ENCODE measurements at places on chromosomes 6 and 20.

DNA sequence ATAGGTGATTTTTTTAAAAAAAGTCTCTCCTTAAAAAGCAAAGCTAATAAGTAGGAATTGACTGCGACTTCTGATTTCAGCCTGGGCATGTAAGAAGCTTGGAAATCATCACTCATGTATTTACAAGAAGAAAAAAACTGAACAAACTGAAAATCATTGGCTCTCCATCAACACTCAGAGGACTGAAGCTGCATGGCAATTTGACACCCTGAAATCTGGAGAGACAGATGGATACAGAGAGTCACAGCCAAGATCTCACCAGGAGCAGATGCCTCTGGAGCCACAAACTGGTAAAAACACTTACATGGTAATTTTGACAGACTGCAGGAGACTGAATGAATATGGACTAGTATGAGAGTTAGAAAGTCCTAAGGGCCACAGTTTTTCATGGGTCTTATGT, 191.2 kb upstream of the TCF21 start:
- no peak for DNase-seq

DNA sequence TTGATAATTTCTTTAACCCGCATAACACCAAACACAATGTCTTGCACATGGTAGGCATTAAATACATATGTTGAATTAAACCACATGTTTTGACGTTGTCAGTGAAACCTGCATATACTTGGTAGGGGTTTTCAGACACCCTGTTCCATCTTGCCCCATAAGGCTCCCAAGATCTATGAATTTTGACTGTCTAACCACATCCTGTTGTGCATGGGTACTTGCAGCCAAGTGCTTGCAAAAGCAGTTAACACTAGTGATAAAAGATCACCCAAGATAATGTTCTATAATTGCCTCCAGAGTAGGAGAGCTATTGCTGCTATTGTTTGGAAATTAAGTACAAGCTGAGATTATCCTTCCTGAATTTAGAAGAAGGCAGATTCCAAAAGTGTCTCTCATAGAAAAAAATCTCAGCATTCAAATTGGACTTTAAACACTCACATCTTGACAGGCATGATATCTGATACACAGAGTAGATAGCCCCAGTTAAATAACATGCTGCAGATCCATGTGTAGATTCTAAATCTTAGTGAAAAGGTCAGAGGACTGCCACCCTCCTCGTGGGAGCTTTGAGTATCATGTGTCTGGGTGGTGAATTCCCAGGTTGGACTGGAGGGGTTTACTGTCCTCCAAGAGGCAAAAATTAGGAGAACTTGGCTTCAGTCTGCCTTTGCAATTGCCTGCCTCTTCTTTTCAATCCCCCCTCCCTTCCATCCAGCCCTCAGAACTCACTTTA, 25.8 kb upstream of the CCN6 start:
- no peak for DNase-seq

DNA sequence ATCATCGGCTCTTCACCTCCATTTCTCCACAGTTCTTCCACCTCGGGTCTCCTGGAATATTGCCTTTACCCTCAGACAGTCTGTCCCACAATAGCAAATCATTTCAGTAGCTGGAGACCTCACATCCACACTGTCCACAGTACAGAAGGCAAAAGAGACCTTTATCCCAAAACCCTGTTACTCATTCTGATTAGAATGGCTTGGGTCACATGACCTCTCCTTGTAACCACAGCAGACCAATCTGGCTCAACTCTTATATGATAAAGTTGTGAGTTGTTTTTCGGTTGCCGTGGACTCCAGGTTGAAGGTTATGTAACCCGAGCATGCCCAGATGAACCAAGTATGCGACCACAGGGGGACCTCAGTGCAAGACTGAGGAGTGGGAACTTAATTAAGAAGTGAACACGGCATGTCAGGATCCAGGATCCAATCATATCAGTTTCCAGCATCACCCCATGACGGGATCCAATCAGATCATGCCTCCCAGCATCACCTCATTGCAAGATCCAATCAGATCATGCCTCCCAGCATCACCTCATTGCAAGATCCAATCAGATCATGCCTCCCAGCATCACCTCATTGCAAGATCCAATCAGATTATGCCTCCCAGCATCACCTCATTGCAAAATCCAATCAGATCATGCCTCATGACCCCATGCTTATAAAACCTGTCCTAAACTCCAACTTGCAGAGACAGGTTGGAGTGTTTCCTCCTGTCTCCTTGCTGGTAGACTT, 68.7 kb downstream of the LY86 start:
- no peak for DNase-seq

GRCh38 chr6:113858480-113859348, 1.6 kb downstream of the MARCKS start:
- DNase-seq: peak; percentile 98

DNA sequence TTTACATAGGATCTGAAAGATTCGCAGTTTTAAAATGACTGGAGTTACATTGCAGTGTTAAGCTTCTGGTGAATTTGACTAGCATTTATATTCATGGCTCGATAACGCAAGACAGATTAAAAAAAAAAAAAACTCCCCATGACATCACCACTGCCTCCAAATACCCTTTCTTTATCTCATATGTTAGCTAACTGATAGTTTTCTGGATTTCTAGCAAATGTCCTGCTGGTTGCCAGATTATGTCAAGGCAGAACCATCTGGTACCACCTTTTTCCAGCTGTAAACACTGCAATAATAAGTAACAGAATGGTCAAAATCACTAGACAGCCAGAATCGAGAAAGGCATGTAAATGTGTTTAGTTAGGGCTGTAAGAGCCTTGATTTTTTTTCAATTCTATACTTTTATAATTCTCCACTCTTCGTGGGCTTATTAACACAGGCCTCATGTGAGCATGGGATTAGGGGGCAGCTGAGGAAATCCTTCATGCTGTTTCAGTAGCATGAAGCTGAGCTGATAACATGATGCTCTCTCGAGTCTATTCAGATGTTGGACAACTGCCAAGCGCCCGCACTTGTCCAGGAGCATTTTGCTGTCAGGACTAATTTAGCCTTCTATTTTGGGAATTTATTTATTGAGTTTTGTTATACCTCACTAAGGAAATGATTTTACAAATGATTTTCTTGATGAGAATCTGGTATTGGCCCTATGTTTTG, 166.0 kb upstream of the SCGN start:
- no peak for DNase-seq

DNA sequence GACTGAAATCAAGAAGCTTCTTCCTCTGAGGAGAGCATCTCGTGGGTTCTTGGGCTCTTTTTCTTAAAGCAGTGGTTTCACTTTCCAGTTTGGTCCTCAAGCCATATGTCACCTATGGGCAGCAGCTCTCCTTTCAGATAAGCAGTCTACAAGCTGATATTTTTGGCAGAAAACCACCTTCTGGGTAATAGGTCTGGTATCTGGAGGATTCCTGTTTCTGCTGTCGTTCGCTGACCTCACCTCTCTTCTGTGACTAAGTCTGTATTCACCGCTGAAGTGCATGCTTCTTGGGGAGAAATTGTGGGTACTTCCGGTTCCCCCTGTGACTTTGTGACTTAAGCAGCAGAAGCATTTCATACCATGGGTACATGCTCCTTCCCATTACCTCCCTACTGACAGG, 193.6 kb downstream of the EDN1 start:
- no peak for DNase-seq

GRCh38 chr6:35342258-35343091, at the start of gene PPARD:
Gene PPARD, plus strand, starts transcription at chr6:35342558. Its CDS starts 68,530 bp downstream, at chr6:35411088.
- peak; percentile 100 for DNase-seq

GRCh38 chr6:121828146-121828886, 392.9 kb downstream of the GJA1 start:
- no peak for DNase-seq

DNA sequence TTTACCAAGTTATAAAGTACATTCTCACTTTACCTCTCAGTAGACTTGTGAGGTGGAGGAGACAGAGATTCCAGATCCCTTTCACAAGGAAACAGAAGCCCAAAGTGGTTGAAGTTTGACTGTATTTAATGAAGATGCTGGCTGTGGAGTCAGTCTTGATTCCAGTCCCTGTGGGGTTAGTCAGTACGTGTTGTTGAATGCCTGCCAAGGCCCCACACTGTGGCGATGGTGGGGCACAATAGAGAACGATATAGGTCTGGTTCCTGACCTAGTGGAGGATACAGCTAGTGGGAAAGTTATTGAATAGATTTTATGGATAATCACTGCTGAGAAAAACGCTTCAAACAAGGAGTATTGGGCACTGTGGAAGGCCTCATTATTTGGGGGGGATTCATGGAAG, 71.4 kb downstream of the LRRC1 start:
- no peak for DNase-seq

- DNase-seq: no peak
These were observed 23.8 kb downstream of the TMEM14B start for GRCh38 chr6:10771371-10771894.

DNA sequence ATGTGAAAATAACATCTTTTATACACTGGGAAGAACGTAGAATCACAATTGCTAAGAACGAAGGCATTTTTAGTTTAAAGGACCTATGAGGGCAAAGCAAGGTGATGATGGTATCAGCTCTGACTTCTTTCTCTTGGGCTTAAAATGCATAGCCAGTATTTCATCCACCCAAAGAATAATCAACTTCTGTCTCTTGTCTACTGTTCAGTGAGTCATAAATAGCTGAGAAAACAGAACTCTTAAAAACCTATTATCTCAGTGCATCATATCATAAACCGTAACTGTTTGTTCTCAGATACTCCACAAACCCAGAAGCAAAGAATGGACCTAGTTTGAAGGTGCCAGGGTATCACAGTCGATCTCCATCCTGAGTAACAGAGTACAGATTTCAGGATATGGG, 5.2 kb downstream of the PHF10 start:
- DNase-seq: no peak

- peak; percentile 64 for DNase-seq
These were observed 228.8 kb downstream of the SYNDIG1 start for GRCh38 chr20:24698189-24698588.

- DNase-seq: no peak
These were observed 1.2 kb upstream of the DLL1 start for GRCh38 chr6:170292111-170292406.

DNA sequence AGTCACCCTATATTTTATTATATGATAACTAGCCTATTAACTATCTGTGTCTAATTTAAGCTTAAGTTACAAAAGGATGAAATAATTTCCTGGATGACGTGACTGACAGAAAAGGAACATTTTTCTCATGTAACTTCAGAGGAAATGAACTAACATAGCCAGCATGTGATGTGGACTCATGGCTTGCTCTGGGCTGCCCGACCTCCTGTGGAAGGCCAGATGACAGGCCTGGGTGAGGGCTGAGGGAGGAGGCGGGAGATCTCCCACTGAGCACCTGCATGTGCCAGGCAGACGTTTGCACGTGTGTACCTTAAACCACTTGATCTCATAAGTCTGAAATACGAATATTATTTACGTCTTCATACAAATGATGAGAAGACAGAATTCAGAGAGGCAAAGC, 321.1 kb downstream of the SYNE1 start:
- DNase-seq: no peak

DNA sequence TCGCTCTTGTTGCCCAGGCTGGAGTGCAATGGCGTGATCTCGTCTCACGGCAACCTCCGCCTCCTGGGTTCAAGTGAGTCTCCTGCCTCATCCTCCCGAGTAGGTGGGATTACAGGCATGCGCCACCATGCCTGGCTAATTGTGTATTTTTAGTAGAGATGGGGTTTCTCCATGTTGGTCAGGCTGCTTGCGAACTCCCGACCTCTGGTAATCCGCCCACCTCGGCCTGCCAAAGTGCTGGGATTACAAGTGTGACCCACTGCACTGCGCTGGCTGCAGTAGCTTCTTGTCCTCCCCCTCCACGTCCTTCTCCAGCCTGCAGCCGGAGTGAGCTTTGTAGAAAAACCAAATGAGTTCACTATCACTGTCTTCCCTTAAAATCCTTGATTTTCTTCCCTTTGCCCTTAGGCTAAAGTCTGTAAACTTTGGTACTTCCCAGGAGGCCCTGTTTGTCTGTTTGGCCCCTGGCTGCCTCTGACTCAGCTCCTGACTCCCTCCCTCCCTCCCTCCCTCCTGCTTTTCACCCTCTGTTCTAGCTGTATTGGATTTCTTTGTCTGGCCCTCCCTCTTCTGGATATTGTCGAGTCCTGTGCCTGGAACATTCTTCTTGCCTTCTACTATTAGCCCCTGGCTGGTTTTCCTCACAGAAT, 12.9 kb downstream of the PARD6B start:
- no peak for DNase-seq

GRCh38 chr20:63016514-63017075, 9.8 kb upstream of the BHLHE23 start:
- no peak for DNase-seq

DNA sequence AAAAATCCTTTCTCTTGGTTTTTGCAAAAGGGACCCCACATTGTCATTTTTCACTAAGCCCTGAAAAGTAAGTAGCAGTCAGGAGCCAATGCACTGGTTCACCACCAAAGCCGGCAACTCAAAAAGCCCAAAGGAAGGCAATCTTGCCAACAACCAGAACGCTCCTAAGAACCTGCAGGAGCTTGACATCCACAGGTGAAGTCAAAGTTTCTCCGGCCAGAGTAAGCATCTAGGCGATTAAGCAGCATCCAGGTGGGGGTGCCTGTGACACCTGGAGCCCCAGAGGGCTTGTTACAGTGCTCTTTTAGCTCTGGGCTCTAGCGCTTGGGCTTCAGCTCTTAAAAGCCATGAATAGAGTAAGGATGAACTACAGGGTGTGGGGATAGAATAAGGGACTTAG, 36.1 kb downstream of the SLC35D3 start:
- DNase-seq: no peak

GRCh38 chr20:51597389-51598231, 55.1 kb upstream of the NFATC2 start:
- DNase-seq: no peak

GRCh38 chr20:46752728-46753127, 43.3 kb downstream of the SLC2A10 start:
- DNase-seq: no peak

DNA sequence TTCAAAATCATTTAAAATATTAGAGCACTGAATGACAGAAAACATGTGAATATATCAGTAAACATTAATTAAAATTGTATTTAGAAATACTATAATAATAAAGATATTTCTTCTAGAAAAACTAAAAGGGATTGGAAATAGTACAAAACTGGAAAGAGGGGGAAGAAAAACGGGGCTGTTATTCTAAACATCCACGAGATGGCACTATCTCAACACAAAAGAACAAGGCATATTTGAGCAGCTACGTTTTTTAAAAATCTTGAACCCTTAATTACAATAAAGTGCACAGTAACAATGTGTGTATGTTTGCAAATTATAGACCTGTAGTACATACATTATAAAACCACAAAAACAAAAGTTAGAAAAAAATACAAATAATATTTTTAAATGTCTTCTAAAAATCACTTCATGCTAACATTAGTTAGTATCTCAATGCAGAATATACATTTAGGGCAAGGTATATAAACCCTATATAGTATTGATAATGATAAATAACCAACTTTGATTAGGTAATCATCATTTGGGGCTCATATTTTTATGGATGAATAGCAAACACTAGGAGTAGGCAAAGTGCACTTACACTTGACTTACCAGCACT, 42.5 kb upstream of the PNISR start:
- DNase-seq: no peak

Measured in mesenteric fat pad (tissue), 1 donor.